H54 (cell line): ENCODE measurements at places on chromosomes 11 and 22.
A peak's percentile ranks its signal among the peaks of the same experiment; 100 is the strongest.

DNA sequence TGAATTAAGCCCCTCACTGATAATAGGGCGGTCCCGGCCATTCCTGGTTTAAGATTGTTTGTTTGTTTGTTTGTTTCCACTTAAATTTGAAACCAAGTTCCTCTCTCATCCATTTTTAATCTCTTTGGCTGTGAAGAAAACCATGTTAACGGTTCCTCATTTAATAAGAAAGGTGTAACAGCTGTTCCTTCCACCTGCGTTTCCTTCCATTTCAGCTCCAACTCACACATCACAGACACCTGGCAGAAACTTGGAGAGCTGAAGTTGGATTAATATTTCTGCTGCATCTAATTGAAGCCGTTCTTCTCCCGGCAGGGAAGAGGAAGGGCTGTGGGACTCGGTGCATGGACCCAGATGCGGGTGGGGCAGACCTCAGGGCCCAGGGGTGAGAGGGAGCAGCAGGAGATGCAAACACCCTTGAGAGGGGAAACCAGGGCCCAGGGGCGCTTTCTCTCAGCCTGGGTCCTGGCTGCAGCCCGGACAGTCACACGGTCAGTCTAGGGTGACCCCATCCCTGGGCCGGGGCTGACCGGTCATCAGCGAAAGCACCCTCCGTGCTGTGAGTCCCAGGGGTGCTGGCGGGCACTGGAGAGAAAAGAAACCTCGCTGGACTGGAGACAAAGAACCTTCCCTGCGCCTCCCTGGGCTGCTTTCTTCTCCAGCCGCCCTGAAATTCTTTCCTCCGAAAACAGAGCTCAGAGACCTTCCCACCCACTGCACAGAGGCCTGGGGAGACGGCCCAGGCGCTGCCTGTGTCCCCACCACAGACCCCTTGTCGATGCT, 242.0 kb downstream of the BRD1 start:
- no peak for DNase-seq

GRCh38 chr11:75719340-75720239, 2.0 kb downstream of the MOGAT2 start:
- DNase-seq, result no peak

DNA sequence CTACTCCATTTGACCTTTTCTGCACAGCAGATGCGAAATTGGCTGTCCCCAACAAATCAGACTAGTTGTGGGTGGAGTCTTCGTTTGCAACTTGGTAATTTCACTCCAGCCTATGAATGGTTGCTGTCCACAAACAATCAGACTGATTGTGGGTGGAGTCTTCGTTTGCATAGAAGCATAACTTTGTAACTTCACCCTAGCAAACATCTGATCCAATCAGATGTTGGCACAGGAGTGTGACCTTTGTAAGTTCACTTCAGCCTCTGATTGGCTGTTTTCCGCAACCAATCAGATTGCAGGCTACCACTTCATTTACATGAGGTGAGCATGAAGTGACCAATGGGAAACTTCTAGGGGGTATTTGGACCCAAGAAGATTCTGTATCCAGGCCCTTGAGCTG, 16.3 kb upstream of the CABP2 start:
- DNase-seq, result no peak

DNA sequence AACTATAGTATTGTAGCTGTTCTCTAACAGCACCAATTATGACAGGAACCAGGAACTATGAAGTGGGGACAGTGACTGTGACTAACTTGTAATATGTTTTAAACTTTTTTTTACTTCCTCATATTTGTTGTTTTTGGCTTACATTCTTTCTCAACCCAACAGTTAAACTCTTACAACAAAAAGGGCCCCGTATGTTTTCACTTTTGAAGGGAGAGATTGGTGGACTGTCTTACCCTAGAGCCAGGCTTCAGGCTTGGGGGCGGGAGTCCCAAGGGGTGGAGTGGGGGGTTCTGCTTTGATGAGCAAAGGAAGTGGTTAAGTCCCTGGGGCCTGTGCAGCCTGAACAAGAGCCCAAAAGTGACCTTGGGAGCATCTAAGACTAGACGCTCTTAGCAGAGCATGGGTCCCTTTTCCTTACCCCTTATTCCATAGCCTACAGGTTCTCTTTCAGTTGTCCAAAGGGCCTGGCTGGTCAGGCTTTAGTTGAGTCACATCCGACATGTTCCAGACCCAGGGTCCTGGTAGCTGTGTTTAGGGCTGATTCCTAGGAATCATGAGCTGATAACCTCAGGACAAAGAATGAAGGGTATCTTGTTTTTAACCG, 38.8 kb downstream of the STIM1 start:
- no peak for DNase-seq

GRCh38 chr11:68471360-68472340, 11.1 kb downstream of the PPP6R3 start:
- DNase-seq, result peak; percentile 77

GRCh38 chr22:37355174-37355573, 72.1 kb downstream of the ELFN2 start:
- DNase-seq, result no peak

DNA sequence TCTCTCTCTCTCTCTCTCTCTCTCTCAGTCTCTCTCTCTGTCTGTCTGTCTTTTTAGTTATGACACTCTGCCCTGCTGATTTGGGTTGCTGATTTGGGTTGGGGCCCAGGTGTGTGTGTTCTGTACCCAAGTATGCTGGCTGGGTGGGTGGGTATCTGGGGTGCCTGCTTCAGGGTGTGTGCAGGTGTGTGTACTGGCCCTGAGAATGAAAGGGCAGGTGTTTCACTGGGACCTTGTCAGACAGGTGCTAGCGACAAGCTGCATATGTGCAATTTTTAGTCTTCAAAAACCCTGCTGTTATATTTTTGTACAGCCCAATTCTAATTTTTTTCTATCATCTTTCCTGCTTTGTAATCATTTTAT, 943 bp downstream of the CSF2RB start:
- DNase-seq, result no peak

DNA sequence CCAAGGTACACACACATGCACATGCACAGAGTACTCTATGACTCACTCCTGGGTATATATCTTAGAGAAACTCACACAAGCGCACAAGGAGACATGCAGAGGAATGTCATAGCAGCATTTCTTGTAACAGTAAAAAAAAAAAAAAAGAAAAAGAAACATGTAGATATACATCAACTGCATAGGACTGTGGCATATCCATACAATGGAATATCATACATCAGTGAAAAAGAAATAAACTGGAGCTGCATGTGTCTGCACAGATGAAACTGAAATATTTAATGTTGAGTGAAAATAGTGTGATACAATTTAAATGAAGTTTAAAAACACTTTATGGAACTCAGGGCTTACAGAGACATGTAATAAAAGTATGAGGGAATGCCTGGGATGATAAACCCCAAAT, 46.4 kb downstream of the SYT13 start:
- no peak for DNase-seq
